Frontal cortex (tissue), 4 donors: ENCODE measurements at places on chromosomes 4 and X.
A peak's percentile ranks its signal among the peaks of the same experiment; 100 is the strongest.

DNA sequence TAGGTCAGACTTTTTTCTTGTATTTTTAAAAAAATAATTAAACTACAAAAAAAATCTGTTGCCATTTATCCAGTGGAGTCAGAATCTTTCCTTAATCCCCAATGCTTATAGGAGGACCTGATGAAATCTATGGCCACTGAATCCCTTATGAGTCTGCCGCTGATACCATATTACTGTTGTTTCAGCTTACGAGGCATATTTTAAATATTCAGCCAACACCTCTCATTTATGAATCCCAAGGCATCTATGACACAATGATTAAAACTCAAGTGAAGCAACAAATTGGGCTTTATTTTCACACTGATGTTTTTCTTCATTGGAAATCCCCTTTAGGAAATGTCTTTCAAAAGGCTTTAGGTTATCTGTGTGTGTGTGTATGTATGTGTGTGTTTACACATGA lies 137.8 kb upstream of the PUDP start:
- no peak for DNase-seq

DNA sequence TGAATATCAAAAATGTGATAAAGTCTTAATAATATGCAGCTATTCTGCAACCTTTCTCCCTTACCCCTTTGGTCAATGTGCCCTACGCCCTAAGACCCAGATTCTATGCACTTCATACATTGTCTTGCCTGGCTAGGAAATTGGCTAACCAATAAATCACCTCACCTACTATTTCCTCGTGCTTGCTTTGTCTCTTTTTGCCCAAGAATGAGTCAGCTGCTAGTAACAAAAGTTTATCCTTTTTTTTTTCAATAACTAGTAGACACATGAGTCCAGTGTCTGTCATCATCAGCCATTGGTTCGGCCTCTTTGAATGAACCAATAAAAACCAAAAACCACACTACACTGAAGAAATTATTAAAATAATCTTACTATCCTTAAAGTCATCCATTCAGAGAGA lies 387.1 kb downstream of the PPP3CA start:
- DNase-seq = no peak

GRCh38 chr4:140363051-140363450 lies 10.4 kb upstream of the SCOC start:
- DNase-seq = no peak

- no peak for DNase-seq
Measured at GRCh38 chrX:10620121-10620699, at the start of gene MID1. MID1 (minus strand) TSS chrX:10620585; CDS start chrX:10567547, 53,038 bp downstream.

DNA sequence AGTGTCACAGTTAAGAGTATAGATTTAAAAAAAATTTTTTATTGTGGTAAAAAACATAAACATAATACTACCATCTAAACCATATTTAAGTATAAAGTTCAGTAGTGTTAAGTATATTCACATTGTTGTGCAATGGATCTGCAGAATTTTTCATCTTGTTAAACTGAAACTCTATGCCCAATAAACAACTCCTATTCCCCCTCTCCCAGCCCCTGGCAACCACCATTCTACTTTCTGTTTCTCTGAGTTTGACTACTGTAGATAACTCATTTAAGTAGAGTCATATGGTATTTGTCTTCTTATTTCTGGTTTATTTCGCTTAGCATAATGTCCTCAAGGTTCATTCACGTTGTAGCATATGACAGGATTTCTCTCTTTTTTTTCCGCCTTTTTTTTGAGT lies 112.4 kb downstream of the PTTG2 start:
- DNase-seq = no peak

GRCh38 chr4:46388857-46389256 lies 1.1 kb downstream of the GABRA2 start:
- DNase-seq = no peak

DNA sequence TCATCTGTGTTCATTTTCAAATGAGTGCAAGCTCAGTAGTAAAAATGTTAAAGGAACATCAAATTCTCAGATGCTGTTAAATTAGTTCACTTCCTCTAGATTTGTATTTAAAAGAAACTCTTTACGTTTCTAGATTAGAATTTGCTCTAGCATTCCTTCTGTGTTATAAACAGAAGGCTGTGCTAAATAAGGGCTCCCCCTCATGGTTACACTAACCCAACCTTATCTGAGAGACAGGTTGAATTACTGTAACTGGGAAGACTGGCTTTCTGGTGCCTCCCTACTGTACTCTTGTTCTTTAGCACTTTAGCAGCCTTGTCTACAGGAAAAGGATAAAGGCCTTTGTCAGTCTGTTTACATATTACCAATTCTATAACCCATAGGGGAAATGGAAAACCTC lies 56.8 kb downstream of the RXFP1 start:
- no peak for DNase-seq

DNA sequence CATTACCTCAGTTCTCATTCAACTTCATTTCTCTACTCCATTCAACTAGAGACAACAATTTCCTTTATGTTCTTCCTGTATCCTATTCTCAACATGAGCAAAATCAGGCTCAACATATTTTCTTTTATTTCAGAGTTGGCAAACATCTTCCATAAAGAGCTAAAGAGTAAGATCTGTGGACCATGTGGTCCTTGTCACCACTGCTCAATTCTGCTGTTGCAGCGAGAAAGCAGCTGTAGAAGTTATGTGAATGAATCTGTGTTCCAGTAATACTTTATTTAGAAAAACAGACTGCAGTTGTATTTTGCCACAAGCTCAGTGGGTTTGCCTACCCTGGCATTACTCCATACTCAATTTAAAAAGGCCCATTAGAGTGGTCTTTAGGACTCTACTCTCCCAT lies 2057.3 kb downstream of the ARAP2 start:
- DNase-seq = no peak

DNA sequence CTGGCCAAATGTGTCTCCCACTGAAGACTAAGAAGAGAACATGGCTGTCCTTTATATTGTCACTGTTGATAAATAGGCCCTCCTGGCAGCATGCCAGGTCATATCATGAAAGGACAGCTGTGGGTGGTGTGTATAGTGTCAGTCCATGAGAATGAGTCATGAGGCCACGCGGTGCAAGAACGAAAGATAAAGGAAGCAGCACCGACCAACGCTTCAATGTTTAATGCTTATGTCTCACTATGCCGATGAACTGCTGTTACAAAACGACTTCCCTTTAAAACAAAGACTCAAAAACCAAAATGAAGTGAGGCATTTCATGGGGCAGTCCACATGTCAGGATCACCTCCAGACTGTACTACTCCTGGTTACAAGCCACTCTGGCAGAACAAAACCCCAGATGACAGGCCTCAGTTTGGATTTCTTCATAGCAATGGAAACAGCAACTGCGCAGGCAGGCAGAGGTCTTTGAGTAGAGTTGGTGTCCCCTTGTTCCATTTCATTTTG lies 5.2 kb upstream of the TCEANC start:
- DNase-seq = no peak

DNA sequence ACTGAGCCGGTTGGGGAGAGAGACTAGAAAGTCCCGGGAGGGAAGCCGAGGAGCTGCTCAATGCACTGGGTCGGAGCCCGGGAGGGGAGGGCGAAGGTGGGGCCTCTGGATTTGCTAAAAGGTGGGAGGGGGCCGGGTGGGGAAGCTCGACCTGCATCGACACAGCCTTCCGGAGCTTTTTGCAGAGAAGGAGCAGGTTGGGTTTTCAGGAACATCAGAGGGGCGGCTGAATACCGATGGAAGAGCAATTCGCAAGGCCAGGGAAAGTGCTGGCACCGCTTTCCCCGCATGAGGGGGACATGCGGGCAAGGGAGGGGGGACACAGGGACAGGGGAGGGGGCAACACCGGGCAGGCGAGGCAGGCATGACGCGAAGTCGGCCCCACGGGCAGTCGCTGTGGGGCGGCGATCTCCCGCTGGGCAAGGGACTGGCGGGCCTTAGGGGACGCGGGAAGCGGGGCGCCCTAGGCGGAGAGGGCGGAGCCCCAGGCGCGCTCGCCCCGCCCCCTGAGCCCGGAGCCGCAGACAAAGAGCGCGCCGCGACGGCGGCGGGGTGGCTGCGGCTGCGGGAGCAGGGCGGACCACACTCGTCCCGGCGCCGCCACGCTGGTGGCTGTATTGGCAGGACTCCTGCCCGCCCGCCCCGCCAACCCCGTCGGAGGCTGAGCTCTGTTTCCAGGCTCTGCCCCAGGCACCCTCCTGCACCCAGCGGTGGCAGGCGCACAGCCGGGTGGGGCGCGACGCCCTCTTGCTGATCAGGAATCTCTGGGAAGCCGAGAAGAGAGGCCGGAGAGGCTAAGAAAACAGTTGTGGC lies 11.6 kb downstream of the PDZD4 start:
- DNase-seq = peak; percentile 66

- DNase-seq = no peak
Measured at GRCh38 chr4:60033826-60034225, 1166.3 kb upstream of the ADGRL3 start.

DNA sequence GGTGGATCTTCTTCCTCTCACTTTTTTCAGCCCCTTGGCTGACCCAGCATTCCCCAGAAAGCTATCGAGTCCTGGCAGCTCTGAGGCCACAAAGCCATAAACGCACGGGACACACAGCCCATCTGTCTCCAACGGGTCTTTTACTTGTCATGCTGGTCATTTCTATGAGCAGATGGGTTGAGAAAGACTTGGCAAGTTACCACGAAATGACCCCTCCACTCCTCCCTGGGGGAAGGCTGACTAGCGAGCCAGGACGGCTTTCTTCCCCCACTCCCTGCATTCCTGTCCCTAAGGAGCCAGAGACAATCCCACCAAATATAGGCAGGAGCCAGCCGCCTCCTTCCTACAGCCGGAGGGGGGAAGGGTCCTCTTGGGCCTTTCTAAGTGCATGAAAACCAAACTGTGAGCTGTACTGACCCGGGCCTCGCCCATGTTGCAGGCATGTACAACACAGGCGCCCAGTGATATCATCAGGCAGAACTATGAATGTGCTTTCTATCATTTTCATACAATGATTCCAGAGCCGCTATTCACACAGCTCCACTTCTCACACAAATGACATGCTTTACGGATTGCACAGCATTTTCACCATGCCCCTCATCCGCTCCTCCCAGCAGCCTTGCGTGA lies 28.6 kb downstream of the AFAP1 start:
- no peak for DNase-seq

DNA sequence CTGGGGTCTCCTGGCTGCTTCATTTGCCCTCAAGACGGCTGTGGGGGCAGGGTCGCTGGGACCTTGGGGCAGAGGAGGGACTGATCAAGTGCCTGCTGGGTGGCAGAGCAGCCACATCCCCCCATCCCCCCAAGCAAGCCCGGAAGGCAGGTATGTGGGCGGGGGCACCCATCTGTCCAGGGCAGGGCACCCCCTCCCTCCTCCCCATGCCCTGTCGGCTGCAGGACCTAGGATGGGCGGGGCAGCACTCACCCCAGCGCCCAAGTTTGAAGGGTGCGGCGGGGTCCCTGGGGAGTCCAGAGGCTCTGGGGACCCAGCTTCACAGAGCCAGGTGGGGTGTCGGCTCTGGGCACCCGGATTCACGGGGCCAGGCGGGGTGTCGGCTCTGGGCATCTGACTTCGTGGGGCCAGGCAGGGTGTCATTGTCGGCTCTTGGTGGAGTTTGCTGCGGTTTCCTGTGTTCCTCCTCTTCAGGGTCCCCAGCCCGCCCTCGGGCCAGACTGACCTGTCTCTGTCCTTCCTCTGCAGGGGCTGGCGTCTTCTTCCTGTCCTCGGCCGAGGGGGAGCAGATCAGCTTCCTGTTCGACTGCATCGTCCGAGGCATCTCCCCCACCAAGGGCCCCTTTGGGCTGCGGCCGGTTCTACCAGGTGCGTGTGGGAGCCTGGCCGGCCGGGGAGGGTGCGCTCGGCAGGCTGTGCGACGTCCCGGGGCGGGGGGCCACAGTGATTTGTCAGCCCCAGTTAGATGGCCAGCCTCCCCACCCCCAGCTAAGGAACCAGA lies 22.1 kb downstream of the DOK7 start:
- DNase-seq = no peak

DNA sequence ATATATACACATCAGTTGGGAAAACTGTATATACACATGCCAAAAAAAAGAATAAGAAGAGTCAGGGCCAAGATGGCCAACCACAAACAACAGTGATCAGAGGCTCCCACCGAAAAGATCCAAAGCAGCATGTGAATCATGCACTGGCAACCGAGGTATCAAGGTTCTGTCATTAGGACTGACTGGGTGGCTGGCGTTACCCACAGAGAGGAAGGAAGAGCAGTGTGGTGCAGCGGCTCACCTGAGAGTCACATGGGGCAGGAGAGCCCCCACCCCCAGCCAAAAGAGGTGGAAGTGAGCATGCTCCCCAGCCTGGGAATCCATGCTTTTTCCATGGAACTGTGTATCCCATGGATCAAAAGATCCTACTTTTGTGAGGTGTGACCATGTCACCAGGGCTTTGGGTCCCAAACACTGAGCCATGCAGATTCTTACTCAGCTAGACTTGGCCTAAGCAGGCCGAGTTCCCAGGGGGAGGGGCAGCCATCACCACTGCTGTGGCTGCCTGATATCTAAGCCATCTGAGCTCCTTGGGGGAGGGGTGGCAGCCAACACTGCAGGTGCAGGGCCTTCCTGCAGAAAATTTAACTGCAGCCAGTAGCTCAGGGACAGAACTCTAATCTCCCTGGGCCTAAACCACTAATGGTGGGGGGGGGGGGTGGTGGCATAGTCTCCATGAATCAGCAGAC lies 52.8 kb downstream of the P2RY10 start:
- DNase-seq = no peak

DNA sequence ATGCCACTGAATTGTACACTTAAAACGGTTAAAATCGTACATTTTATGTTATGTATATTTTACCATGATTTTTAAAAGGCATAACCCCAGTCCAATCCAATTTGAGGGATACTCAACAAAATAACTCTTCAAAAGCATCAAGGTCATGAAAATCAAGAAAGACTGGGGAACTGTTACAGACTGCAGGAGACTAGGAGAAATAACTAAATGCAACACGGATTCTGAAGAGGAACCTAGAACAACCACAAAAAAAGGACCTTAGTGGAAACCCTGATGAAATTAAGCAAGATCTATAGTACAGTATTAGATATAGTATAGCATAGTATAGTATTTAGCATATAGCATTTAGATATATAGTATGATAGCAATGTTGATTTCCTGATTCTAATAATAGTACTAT lies 26.8 kb downstream of the SH3KBP1 start:
- DNase-seq = no peak

- DNase-seq = no peak
Measured at GRCh38 chr4:14165222-14165920, 537.8 kb upstream of the BOD1L1 start.

DNA sequence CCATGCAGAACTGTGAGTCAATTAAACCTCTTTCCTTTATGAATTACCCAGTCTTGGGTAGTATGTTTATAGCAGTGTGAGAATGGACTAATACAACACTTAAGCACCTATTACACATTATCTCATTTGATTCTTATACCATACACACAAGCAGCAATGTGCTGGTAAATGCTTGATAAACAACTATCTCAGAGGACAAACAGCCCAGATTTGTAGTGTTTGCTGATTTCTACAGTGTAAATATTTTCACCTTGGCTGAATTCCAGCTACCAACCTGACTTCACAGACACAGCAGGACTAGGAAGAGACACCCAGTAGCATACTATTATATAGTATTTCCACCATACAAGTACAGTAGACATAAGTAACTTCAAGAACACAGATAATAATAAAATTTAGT lies 406.5 kb upstream of the CNKSR2 start:
- no peak for DNase-seq

GRCh38 chrX:123357941-123358340 lies 173.9 kb downstream of the GRIA3 start:
- DNase-seq = no peak
